ENCODE measurements at places on chromosomes 4 and X. TPM values are rescaled to one million over a fixed set of nuclear protein-coding genes. Genes with fewer than 3 reads are reported as not detected.
A peak's percentile ranks its signal among the peaks of the same experiment; 100 is the strongest.

- no peak for DNase-seq
- no peaks in the 10 kb centered on the region for H3K4me1 ChIP-seq
- H3K4me3 ChIP-seq = no peak overlapping the region
- H3K27ac ChIP-seq = no peak overlapping the region
Measured at GRCh38 chrX:48848847-48849246, 13.4 kb upstream of the PCSK1N start.

Gene PPARGC1A
- total RNA-seq = not detected

DNA sequence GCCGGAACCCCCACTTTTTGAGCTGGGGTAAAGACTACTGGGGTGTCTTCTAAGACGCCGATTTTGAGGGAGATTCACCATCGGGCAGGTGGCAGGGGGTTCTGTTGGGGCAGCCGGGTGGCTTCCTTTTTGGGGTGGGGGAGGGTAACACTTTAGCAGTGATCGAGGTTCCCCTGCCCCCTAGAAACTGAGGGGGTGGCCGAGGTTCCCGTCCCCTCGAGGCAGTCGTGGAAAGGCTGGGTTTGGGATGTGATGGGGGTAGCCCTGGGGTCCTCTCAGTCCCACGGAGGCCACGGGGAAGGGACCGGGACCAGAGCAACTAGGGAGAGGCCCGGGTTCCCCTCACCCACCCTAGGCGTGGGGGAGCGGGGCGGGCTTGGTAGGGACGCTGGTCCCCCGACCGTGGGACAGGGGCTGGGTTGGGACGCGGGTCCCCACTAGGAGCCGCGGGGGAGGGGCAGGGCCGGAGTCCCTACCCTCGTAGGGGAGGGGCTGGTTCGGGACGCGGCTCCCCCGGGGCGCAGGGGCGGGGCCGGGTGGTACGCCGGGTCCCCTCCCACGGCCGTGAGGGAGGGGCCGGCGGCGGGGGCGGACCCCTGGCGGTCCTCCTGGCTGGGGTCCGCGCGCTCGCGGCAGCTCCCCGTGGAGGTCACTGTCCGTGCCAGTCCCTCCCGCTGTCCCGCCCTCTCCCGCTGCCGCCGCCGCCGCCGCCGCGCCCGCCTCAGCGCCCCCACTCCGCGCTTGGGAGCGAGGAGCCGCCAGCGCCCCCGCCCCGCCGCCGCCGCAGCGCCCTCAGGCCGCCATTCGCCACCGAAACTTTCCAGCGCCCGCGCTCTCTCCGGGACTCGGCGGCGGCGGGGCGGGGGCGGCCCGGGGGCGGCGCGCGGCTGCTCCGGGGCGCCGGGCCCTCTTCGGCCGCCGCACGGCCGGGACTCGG lies at the start of gene TBL1X:
Gene TBL1X, plus strand, starts transcription at position 624 of the 937 bp plus-strand sequence. CDS start 188,529 bp downstream, outside the sequence.
- peak; percentile 32 for DNase-seq
- H3K27ac ChIP-seq = peak within 1 kb of the TSS; percentile 53
- H3K27me3 ChIP-seq = no peaks in the 10 kb centered on the region
- no peaks in the 10 kb centered on the region for H3K36me3 ChIP-seq
- H3K4me1 ChIP-seq = peaks cover 15% of the 10 kb centered on the region
- peak within 1 kb of the TSS; percentile 59 for H3K4me3 ChIP-seq

GRCh38 chr4:99405433-99406115 lies 29.6 kb downstream of the ADH7 start:
- peaks cover 4% of the 10 kb centered on the region for H3K27me3 ChIP-seq
- H3K4me1 ChIP-seq = peaks cover 5% of the 10 kb centered on the region
- H3K27ac ChIP-seq = no peak overlapping the region

DNA sequence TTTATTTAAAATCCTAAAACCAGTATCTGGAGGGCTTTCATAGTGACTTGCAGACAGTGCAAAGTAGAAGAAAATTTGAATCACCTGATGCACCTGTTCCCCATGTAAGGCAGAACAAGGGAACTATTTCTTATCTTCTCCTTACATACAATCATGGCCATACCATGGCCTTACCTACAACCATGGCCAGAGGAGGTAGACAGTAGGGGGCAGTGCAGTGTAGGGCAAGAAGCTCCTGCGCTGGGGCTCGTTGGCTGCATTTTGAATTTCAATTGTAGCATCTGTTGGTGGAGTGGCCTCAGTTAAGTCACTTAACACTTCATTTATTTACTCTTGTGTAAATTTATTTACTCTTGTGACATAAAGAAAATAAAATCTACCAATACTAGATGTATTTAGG lies 33.0 kb downstream of the GALNTL6 start:
- H3K27ac ChIP-seq = no peak overlapping the region
- peak; percentile 55 for DNase-seq
- H3K4me3 ChIP-seq = no peak overlapping the region
- H3K36me3 ChIP-seq = no peaks in the 10 kb centered on the region
- H3K4me1 ChIP-seq = no peaks in the 10 kb centered on the region
- H3K27me3 ChIP-seq = no peaks in the 10 kb centered on the region

DNA sequence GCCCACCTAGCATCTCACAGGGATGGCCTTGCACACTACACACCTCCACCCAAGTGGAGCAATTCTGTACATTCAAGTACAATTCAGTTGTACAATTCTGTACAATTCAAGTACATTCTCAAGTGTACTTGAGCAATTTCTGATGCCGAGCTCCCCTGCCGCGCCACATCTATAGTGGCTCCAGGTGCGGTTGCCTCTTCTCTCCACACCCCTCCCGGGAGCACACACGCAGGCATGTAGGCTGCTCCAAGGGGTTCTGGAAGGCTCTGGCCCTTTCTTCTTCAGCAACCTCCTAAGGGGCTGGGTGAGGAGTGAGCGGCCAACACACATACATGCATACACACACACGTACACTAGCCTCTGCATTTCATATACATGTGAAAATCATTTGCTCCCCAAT lies 18.9 kb upstream of the DUSP9 start:
- no peaks in the 10 kb centered on the region for H3K27me3 ChIP-seq
- no peak overlapping the region for H3K27ac ChIP-seq
- no peak overlapping the region for H3K4me3 ChIP-seq
- no peaks in the 10 kb centered on the region for H3K36me3 ChIP-seq
- H3K4me1 ChIP-seq = no peaks in the 10 kb centered on the region

- H3K27ac ChIP-seq = no peak overlapping the region
- H3K36me3 ChIP-seq = no peaks in the 10 kb centered on the region
- H3K4me3 ChIP-seq = no peak overlapping the region
Measured at GRCh38 chrX:52363247-52363883, 5.5 kb upstream of the XAGE2 start.

- no peaks in the 10 kb centered on the region for H3K27me3 ChIP-seq
- no peaks in the 10 kb centered on the region for H3K36me3 ChIP-seq
- H3K4me3 ChIP-seq = no peak overlapping the region
- no peak for DNase-seq
- H3K27ac ChIP-seq = no peak overlapping the region
- H3K4me1 ChIP-seq = no peaks in the 10 kb centered on the region
Measured at GRCh38 chrX:149370097-149370496, 135.0 kb downstream of the IDS start.

- H3K36me3 ChIP-seq = no peaks in the 10 kb centered on the region
- no peak overlapping the region for H3K4me3 ChIP-seq
- no peaks in the 10 kb centered on the region for H3K4me1 ChIP-seq
- H3K27ac ChIP-seq = no peak overlapping the region
- H3K27me3 ChIP-seq = no peaks in the 10 kb centered on the region
Measured at GRCh38 chr4:59869559-59869958, 1330.6 kb upstream of the ADGRL3 start.

DNA sequence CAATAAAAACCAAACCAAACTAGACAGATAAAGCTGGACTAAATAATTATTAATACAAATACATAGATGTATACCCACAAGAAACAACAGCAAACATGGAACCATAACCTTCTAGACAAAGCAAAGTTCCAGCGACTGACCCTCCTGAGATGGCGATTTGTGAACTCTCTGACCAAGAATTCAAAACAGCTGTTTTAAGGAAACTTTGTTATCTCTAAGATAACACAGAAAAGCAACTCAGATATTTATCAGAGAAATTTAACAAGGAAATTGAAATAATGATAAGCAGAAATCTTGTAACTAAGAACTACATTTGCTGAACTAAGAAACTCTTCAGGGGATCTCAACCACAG lies 23.4 kb upstream of the MTHFD2L start:
- no peaks in the 10 kb centered on the region for H3K36me3 ChIP-seq
- no peaks in the 10 kb centered on the region for H3K27me3 ChIP-seq
- no peak for DNase-seq
- no peak overlapping the region for H3K27ac ChIP-seq
- H3K4me1 ChIP-seq = no peaks in the 10 kb centered on the region

Gene PNMA6A
- total RNA-seq = 1.8 TPM

Gene ZNF630
- 1.5 TPM for total RNA-seq

DNA sequence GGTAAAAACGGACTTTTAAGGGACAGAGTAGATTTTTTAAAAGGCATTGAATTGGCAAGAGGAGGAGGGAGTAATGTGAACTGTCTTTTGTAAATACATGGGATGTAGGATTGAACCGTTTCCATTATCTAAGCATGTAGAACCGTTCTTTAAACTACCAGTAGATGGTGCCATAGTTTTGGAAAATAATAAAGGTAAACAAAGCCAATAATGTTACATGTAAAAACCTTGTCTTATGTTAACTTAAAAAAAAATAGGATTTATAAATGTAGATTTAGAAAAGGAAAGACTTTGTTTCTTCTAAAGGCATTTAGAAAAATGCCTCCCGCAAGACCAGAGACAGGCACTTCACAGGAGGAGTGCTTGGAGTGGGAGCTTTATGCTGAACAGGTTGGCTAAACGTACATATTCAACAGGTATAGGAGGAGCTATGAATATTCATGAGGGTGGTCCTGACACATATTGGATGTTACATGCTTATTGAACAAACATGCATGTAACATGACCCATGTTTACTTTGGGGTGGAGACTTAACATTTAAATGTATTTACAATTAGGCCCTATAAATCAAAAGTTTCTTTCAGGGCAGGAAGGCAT lies 45.5 kb upstream of the FAM241A start:
- H3K27me3 ChIP-seq = no peaks in the 10 kb centered on the region
- peak; percentile 80 for DNase-seq
- peaks cover 10% of the 10 kb centered on the region for H3K4me1 ChIP-seq
- no peak overlapping the region for H3K27ac ChIP-seq
- H3K4me3 ChIP-seq = no peak overlapping the region

DNA sequence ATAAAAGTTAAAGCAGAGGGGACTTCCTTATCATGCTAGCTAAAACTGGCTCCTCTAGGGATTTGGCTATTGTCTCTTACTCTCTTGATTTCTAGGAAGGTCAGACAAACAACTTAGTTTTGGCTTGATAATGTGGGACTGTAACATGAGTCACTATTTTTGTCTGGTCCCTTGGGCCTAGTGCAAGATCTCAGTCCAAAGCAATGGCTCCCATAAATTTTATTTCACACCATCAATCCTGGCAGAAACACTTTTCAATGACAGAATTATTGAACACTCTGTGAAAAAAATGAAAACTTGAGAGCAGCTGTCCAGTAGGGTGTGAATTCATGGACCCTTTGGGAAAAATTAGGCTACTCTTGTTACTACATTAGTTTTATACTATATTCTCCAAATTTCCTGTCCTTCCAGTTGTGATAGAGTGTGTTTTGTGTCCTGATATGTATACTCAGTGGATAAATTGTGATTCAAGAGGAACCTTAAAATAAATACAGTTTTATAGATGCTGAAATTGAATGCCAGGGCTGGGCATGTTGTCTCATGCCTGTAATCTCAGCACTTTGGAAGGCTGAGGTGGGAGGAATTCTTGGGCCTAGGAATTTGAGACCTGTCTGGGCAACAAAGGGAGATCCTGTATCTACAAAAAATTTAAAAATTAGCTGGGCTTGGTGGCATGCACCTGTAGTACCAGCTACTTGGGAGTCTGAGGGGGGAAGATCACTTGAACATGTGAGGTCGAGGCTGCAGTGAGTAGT lies 10.8 kb upstream of the SNCA start:
- no peaks in the 10 kb centered on the region for H3K36me3 ChIP-seq
- no peaks in the 10 kb centered on the region for H3K27me3 ChIP-seq
- no peaks in the 10 kb centered on the region for H3K4me1 ChIP-seq
- H3K27ac ChIP-seq = no peak overlapping the region
- no peak overlapping the region for H3K4me3 ChIP-seq
- DNase-seq = peak; percentile 52

Gene CWH43
- total RNA-seq = not detected

GRCh38 chrX:10015723-10016518 lies 48.8 kb downstream of the CLDN34 start:
- H3K36me3 ChIP-seq = no peaks in the 10 kb centered on the region
- peak; percentile 29 for DNase-seq
